ENCODE measurements at places on chromosomes 3 and 15.
A peak's percentile ranks its signal among the peaks of the same experiment; 100 is the strongest.

- no peaks in the 10 kb centered on the region for H3K4me1 ChIP-seq
- no peaks in the 10 kb centered on the region for H3K36me3 ChIP-seq
- no peaks in the 10 kb centered on the region for H3K27me3 ChIP-seq
- no peak for DNase-seq
- no peak overlapping the region for H3K4me3 ChIP-seq
- no peak overlapping the region for H3K27ac ChIP-seq
Measured at GRCh38 chr15:55106155-55106554, 90.6 kb downstream of the RSL24D1 start.

DNA sequence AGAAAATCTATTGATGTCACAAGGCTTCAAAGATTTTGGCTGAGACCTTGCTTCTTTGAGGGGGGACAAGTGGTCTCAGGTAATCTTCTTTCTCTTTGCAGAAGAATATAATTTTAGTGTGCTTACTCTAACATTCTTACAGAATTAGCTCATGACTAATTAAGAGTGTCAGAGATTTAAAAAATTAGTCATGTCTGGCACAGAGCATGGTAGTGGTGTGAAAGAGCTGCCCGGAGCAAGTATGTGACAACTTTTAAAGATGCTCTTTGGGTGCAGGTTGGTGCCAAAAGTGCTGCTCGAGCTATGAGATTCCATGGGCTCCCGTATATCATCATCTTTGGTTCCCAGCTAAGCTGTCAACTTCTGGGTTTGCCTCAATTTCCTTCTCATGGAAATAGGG, 31.1 kb downstream of the CYP19A1 start:
- no peak overlapping the region for H3K27ac ChIP-seq
- H3K36me3 ChIP-seq, result no peaks in the 10 kb centered on the region
- no peak for DNase-seq
- no peaks in the 10 kb centered on the region for H3K27me3 ChIP-seq
- H3K4me3 ChIP-seq, result no peak overlapping the region

DNA sequence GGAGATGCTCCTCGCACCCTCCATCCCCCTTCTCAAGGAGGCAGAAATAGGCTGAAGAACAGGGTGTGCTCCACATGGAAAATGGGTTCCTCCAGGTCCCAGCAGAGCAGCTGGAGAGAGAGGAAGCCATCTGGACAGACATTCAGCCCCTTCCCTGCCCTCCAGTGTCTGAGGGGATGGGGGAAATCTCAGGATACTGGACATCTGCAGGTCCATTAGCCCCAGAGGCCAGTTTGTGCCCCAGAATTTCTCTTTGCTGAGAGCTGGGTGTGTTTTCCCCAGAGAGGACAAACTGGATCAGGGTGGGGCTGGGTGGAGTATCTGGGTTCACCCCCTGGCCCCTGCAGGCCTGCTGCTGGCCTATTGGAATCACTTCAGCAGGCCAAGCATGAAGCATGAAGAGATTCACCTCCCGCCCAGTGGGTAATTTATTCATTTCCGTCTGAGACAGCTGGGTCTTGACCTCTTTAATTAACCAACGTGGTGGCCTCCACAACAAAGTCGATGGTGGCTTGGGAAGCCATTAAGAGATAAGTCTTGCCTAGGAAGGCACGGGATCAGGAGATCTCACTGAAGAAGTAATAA, 4.6 kb downstream of the FAM3D start:
- no peaks in the 10 kb centered on the region for H3K27me3 ChIP-seq
- no peak overlapping the region for H3K27ac ChIP-seq
- no peaks in the 10 kb centered on the region for H3K36me3 ChIP-seq

DNA sequence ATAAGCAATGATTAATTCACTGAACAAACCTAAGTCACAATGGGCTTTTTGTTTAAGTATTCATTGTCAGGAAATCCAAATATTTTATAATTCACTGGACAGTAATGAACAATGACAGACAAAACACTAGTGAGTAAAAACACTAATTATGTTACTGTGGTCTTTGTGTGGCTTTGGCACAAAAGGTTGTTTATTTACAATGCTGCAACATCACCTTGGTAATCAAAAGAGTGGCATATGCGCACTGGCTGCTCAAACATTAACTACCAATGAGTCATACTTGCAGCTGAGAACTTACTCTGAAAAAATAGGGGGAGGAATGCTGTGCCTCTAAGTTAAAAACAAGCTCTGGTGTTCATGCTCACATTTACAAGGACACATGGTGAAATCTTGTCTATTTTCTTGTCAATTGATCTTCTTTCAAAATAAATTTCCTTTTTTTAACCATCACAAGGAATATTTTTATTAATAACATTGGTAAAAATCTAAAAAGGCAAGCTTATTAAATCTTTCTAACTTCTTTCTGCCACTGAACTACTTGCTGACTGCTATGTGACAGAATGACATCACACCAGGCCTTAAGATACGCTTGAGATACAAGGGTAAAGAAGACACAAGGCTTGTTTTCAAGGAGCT, 85.2 kb upstream of the PPIB start:
- no peaks in the 10 kb centered on the region for H3K27me3 ChIP-seq
- no peaks in the 10 kb centered on the region for H3K36me3 ChIP-seq
- peak overlapping the region; percentile 46 for H3K27ac ChIP-seq

- no peak overlapping the region for H3K4me3 ChIP-seq
- no peaks in the 10 kb centered on the region for H3K36me3 ChIP-seq
- DNase-seq, result no peak
- H3K4me1 ChIP-seq, result peaks cover 29% of the 10 kb centered on the region
- no peaks in the 10 kb centered on the region for H3K27me3 ChIP-seq
- H3K27ac ChIP-seq, result no peak overlapping the region
Measured at GRCh38 chr3:120021523-120021922, 72.7 kb downstream of the GSK3B start.

DNA sequence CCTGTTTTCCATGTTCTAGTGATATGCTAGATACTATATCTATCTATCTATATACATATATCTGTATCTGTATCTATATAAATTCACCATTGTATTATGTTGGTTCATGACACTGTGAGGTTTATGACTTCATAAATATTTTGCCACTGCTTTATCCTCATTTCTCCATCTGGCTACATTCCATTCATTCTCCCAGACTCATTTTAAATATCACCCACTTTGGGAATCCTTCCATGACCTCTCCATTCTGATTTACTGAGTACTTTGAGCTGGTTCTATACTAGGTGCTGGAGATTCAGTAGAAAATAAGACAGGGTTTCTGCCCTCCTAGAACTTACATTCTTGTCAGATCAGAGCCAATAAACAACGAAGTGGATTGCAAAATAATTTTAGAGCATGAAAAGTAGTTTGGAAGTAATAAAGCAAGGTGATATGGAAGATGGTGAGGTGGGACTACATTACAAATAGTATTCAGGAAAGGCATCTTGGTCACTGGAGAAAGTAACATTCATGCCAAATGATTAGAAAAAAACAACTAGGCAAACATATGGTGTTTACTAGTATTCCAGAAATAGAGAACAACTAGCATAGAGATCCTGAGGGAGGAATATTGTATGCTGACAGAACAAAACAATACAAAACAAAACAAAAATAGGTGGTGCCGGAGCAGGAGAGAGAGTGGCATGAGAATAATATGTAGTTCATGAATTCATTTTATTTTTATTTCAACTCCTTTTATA, 11.6 kb upstream of the PLSCR4 start:
- no peaks in the 10 kb centered on the region for H3K36me3 ChIP-seq
- no peak overlapping the region for H3K27ac ChIP-seq
- H3K27me3 ChIP-seq, result no peaks in the 10 kb centered on the region
- no peaks in the 10 kb centered on the region for H3K4me1 ChIP-seq

DNA sequence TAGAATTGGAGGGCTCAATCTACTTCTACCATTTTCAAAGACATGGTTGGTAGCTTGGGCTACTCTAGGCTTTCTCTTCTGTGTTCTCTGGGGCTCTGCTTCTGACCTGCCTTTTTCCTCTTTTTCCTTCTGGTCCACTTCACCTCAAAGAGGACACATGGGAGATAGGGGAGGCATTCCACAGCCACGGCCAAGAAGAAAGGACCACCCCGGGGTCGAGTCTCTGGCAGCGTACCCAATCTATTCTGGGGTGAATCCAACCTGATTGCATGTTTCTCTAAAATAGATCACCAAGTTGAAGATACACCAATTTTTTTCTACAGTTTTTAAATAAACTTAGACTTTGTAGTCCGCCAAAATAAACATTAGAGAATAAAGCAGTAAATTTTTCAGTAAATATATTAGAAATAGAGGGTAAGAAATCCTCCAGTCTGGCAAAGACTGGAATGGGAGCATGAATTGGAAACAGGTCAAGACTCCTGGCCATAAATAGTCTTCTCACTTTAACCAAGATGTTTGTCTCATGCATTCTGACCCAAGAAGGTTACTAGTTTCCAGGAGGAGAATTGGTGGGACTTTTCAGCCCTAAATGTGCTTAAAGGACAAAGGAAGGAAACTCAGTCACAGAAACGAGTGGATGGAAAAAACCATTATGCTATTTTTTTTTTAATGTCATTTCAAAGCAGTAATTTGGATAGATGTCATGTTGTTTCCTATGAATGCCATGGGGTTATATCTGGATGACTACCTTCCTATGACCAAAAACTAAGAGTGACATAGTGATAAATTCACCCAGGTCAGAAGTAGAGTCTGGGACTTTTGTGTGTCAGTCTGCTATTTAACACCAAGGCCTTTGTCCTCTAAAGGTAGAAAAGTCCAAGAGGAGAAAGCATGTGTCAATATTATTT, 71.3 kb upstream of the PHLDB2 start:
- peaks cover 14% of the 10 kb centered on the region for H3K4me1 ChIP-seq

DNA sequence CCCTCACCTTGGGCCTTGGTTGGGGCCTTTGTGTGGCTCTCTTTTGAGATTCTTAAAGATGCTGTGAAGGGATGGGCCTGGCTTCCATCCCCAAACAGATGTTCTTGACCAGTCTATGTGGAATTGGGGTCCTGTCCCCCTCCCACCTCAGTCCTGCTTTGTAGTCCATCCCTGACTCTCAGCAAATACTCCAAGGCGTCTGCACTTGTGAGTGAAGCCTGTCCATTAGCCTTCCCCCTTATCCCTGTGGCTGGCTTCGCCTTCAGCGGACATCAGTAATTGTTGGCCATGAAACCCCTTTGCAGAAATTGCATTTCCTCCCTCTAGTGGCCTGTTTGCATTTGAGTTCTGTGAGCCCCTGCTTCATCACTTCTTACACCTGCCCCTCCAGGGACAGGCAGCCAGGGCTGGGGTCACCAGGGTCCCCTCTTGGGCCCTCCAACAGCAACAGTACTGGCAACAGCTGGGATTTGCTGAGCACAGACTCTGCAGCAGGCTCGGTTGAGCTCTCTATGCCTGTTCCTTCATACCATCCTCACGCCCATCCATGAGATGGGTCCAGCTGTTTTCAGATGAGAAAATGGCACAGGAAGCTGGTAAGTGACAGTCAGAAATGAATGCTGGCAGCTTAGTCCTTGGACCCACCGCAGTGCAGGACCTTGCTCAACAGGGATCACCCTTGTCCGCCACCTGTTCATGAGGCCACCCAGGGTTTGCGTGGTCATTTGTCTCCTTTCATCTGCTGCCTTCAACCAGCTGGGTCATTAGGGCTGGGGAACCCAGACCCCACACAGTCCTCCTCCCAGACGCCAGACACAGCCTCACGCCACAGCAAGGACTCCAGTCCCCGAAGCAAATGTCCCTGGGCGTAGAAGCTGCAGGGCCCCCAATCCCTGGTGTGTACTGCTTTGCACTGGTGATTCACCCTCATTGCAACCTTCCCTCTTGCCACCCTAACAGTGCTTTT, 8.9 kb upstream of the LRRK1 start:
- H3K27me3 ChIP-seq, result no peaks in the 10 kb centered on the region
- H3K36me3 ChIP-seq, result no peaks in the 10 kb centered on the region
- no peak overlapping the region for H3K4me3 ChIP-seq
- H3K4me1 ChIP-seq, result peaks cover 8% of the 10 kb centered on the region
- DNase-seq, result no peak
- H3K27ac ChIP-seq, result no peak overlapping the region

GRCh38 chr15:88874275-88874674, 21.1 kb downstream of the HAPLN3 start:
- no peak overlapping the region for H3K4me3 ChIP-seq
- peaks cover 4% of the 10 kb centered on the region for H3K36me3 ChIP-seq
- no peak overlapping the region for H3K27ac ChIP-seq
- no peak for DNase-seq
- H3K27me3 ChIP-seq, result no peaks in the 10 kb centered on the region

GRCh38 chr3:102533784-102534183, 99.0 kb downstream of the ZPLD1 start:
- no peaks in the 10 kb centered on the region for H3K27me3 ChIP-seq
- H3K36me3 ChIP-seq, result no peaks in the 10 kb centered on the region
- H3K27ac ChIP-seq, result no peak overlapping the region
- no peak overlapping the region for H3K4me3 ChIP-seq

GRCh38 chr3:137509354-137510045, 254.6 kb upstream of the SOX14 start:
- H3K4me1 ChIP-seq, result no peaks in the 10 kb centered on the region
- no peaks in the 10 kb centered on the region for H3K36me3 ChIP-seq
- no peaks in the 10 kb centered on the region for H3K27me3 ChIP-seq
- DNase-seq, result no peak
- H3K27ac ChIP-seq, result no peak overlapping the region

- no peak for DNase-seq
- no peak overlapping the region for H3K27ac ChIP-seq
- no peak overlapping the region for H3K4me3 ChIP-seq
- H3K36me3 ChIP-seq, result peaks cover 8% of the 10 kb centered on the region
- H3K27me3 ChIP-seq, result no peaks in the 10 kb centered on the region
Measured at GRCh38 chr3:128824132-128824850, 55.1 kb upstream of the ACAD9 start.

GRCh38 chr3:38960953-38961622, 90.7 kb downstream of the SCN11A start:
- no peaks in the 10 kb centered on the region for H3K4me1 ChIP-seq
- DNase-seq, result no peak
- no peak overlapping the region for H3K27ac ChIP-seq
- no peaks in the 10 kb centered on the region for H3K27me3 ChIP-seq
- no peaks in the 10 kb centered on the region for H3K36me3 ChIP-seq
- H3K4me3 ChIP-seq, result no peak overlapping the region

DNA sequence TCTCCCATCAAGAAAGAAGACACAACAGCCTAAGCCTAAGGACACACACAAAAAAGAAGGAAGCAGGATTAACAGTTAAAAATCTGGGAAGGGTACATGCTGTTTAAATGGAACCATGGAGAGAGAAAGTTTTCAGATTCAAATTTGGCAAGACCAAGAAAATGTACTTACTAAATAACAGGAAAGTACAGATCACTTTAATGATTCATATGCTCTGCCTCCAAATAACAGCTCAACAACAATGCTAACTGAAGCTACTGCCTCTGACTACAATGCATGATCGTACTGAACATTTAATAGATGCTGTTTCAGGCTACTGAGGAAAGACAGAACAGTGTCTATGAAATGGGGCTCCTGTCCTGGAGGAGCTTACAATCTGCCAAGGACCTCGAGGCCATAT, 8.4 kb upstream of the NMB start:
- DNase-seq, result no peak
- H3K27ac ChIP-seq, result no peak overlapping the region
- no peaks in the 10 kb centered on the region for H3K27me3 ChIP-seq
- no peak overlapping the region for H3K4me3 ChIP-seq

DNA sequence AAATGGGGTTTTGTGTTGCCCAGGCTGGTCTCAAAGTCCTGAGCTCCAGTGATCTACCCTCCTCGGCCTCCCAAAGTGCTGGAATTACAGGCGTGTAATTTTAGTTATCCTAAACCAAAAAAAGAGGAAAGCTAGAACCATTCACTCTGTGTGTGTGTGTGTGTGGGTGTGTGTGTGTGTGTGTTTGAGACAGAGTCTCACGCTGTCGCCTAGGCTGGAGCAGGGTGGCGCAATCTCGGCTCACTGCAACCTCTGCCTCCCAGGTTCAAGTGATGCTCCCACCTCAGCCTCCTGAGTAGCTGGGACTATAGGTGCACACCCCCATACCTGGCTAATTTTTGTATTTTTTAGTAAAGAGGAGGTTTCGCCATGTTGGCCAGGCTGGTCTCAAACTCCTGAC, 84.0 kb downstream of the TFDP2 start:
- H3K4me1 ChIP-seq, result no peaks in the 10 kb centered on the region
- H3K27ac ChIP-seq, result no peak overlapping the region
- H3K4me3 ChIP-seq, result no peak overlapping the region
- peaks cover 3% of the 10 kb centered on the region for H3K36me3 ChIP-seq
- no peak for DNase-seq

Data from esophagus muscularis mucosa (tissue), 4 donors.